EH (cell line): ENCODE measurements at places on chromosomes 11 and 22.
A peak's percentile ranks its signal among the peaks of the same experiment; 100 is the strongest.

DNA sequence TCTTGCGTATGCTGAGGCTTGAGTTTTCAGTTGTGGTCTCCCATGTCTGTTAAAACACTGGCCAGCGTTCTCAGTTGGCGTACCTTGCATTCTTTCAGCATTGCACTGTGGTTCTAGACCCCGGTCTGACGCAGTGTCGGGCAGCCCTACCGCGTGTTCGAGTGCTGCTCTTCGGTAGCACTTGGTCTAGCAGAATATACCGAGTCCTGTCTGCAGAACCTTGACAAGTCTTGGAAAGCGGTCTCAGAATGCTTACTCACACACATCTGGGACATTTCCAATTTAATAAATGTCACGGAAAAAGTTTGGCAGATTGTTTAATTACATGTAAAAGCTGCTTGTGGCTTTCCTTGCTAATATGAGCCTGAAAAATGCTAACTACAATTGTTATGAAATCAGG, 32.6 kb downstream of the PPFIA1 start:
- DNase-seq, result peak; percentile 56

DNA sequence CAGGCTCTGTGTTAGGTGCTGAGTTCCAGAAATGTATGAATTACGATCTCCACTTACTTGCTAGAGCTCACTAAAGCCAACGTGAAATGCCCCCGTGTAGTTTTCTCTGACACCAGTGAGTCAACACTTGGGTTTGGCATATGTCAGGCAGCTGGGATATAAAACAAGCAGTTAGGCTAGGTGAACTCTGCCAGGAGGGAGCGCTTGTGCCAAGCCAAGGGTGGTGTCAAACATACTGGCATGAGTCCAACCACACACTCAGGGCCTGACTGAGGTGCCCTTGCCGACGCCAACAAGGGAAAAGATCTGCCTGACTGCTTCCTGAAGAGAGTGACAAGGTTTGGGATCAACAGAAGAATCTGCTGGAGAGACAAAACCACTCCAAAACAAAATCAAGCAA, 167.8 kb upstream of the NARS2 start:
- no peak for DNase-seq

DNA sequence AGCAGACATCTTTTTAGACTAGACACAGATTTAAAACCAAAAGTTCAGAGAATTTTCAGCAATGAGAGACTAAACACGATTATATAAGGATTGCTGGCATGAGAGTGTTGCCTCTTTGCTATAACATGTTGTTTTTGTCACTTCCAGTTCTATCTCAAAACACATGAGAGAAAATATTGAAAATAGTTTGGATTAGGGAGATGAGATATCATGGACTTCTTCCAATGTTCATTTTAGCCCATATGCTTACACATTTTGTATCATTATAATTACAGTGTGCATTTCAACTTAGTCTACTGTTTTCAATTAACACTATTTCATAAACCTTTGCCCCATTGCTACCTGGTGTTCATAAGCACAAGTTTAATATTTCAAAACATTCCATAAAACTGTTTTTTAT, 175.9 kb upstream of the PGR start:
- no peak for DNase-seq

GRCh38 chr22:36589856-36590255, 60.9 kb upstream of the EIF3D start:
- no peak for DNase-seq

DNA sequence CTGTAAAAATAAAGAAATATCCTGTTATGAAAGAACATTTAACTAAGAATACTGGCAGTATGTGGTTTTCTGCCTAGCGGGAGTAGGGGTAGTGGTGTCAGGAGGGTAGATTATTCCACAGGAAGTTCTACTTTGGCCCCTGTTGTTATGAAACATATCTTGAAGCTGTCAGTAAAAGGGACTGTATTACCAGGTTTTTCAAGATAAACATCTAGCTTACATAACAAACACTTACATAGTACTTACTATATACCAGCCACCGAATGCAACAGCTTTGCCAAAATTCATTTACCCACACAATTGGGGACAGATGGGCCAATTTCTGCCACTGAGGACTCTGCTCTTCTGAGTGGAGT, 3.7 kb downstream of the TMEM123 start:
- no peak for DNase-seq

DNA sequence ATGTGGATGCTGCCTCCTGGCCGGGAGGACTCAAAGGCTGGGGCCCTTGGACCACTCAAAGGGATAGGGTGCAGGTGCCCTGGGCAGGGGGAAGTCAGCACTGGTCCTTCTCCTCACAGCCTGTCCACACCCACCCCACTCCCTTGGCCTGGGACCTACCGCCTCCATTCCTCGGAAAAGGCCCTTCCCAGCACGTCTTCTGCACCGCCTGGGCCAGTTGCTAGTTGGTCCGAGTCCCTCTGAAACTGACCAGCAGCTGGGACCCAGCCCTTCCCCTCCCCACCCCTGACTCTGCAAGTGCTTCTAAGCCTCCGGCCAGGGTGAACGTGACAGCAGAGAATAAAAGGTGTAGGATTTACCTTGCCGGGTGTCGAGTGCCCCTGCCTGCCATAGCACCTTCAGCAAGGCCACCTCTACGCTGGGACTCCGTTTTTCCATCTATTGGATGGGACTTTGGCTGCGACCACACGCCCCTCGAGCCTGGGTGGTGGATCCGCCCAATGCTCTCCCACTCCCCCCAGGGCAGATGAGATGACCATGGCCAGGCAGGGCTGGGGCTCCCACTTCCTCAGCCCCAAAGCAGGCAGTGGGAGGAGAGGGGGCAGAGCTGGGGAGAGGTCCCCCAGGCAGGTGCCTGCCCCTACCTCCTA, 37.3 kb downstream of the OSBPL5 start:
- no peak for DNase-seq

GRCh38 chr22:42933485-42934091, 76.5 kb upstream of the ARFGAP3 start:
- DNase-seq, result peak; percentile 98

- DNase-seq, result peak; percentile 4
Measured at GRCh38 chr11:5719703-5720495, 16.3 kb upstream of the OR56B1 start.
